Suppressor macrophage (primary cell): ENCODE measurements at places on chromosomes 16 and 17.

DNA sequence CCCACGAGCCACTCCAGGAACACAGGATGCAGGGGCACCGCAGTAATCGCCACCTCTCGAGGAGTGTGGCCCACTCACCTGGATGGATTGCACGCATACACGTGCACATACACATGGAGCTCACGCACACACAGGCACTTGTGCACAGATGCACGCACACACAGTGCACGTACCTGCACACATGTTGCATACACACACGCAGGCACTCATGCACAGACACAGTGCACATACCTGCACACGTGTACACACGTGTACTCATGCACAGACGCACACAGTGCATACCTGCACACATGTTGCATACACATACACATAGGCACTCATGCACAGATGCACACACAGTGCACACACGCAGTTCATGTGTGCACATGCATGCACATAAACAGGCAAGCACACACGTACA is 11.6 kb upstream of the WDR45B start:
- DNase-seq, result no peak

GRCh38 chr16:78553268-78554039 is 454.0 kb downstream of the WWOX start:
- no peak for DNase-seq

DNA sequence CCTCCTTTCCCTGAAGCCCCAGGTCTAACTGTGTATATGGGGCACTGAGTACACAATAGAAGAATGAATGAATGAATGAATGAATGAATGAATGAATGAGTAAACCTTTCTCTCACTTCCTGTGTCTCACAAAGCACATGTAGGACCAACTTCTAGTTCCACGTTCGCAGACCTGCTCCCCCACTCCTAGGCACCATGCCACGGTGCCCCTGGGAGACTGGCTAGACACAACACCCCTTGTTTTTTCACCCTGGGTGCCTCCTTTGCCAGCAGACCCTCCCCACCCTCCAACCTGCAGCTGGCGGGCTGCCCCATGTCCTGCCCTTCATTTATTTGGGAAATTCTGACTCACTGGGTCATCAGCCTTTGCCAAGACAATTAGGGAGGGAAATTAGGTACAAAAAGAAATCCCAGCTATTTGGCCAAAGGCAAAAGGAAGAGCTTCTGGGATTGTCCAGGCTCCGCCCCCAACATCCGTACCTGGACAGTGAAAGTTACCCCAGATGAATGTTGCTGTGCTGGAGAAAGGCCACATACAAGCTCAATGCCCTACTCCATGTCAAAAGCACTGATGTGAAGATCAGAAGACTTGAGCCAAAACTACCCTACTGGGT is 7.7 kb downstream of the CES1 start:
- DNase-seq, result no peak

GRCh38 chr17:73689596-73690275 is 45.5 kb upstream of the SDK2 start:
- DNase-seq, result no peak

- peak; percentile 57 for DNase-seq
These were observed 560 bp downstream of the RAI1 start for GRCh38 chr17:17681744-17682292.

- DNase-seq, result no peak
These were observed 18.5 kb downstream of the C16orf82 start for GRCh38 chr16:27085182-27085581.

GRCh38 chr17:53950858-53951250 is 128.1 kb downstream of the KIF2B start:
- DNase-seq, result no peak

GRCh38 chr16:22239131-22239805 is 33.2 kb downstream of the EEF2K start:
- DNase-seq, result no peak

DNA sequence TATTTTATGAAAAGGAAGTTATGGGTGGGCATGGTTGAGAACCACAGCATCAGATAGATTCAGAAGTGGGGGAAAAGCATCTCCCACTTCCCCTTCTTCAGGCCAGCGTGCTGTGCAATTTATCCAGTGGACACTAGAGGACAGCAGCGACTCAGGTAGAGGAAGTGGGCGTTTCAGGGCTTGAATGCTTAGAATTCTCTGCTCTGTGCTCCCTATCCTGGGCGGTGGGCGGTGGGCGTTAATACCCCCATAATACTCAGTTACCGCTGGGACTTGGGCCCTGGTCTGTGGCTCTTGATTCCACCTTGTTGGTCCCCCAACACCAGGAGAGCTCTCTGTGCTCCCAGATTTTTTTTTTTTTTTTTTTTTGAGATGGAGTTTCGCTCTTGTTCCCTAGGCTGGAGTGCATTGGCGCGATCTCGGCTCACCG is 3.7 kb upstream of the LYZL6 start:
- DNase-seq, result peak; percentile 73

- no peak for DNase-seq
These were observed 69.5 kb downstream of the HIC1 start for GRCh38 chr17:2124391-2124790.

DNA sequence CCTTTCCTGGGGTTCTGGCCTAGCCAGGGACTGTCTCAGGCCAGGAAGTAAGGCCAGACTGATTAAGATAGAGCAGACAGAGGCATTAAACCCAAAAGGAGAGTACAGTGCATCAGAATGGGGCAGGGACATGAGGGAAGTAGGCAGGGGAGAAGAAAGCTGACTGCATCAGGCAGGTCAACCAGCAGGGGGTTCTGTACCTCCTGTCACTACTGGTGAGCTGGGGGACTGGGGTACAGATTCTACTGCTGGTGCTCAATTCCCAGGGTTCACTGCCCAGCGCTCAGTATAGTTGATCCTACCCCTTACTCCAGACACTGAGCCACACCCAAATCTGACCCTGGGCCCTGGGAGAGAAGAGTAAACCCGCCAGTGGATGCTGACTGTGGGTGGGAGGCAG is 12.9 kb upstream of the MTMR4 start:
- peak; percentile 24 for DNase-seq

GRCh38 chr17:67639979-67640378 is 77.8 kb upstream of the NOL11 start:
- no peak for DNase-seq

DNA sequence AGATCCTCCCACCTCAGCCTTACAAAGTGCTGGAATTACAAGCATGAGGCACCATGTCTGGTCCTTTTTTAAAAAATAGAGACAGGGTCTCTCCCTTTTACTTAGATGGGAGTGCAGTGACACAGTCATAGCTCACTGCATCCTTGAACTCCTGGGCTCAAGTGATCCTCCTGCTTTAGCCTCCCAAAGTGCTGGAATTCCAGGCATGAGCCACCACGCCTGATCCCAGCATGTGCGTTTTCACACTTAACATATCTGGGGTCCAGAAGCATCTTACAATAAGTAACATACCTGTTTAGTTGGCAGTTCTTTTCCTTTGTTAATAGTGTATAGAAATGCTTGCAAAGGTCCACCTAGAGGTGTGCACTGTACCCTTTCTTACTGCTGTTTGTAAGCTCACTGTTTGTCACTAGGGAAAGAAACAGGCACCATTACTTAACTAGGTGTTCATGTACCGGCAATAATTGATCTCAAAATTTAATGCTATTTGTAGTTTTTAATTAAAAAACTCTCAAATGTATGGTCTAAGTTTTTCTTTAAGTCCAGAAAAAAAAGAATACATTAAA is 221.7 kb downstream of the RPTOR start:
- DNase-seq, result no peak

DNA sequence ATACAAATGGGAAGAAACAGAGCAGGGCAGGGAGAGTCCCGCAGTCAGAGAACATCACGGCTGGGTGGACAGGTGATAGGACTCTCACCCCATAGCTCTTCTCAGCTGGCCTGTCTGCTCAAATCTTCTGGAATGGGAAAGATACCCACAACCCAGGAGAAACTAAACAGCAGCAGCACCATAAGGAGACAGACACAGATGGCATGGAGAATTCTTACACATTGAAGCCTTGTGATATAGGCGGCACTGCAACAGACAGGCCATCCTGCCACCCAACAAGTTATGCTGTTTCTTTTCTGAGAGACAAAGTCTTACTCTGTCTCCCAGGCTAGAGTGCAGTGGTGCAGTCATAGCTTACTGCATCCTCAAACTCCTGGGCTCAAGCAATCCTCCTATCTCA is 8.6 kb upstream of the ANKRD40CL start:
- DNase-seq, result no peak

GRCh38 chr17:2215616-2216364 is 87.8 kb downstream of the SMG6 start:
- DNase-seq, result peak; percentile 80

- no peak for DNase-seq
These were observed 27.0 kb upstream of the NF1 start for GRCh38 chr17:31067691-31068184.

DNA sequence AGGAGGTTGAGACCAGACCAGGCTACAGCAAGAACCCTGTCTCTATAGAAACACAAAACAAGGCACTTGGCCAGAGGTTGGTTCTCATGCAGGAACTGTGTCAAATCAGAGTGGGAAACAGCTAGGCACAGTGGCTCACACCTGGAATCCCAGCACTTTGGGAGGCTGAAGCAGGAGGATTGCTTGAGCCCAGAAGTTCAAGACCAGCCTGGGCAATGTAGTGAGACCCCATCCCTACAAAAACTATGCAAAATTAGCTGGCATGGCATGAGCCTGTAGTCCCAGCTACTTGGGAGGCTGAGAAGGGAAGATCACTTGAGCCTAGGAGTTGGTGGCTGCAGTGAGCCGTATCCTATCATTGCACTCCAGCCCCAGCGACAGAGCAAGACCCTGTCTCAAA is 1.7 kb downstream of the UNKL start:
- DNase-seq, result no peak

GRCh38 chr17:9973669-9974447 is 68.8 kb upstream of the RCVRN start:
- DNase-seq, result no peak

GRCh38 chr16:46922239-46922638 is 38.1 kb downstream of the GPT2 start:
- no peak for DNase-seq

DNA sequence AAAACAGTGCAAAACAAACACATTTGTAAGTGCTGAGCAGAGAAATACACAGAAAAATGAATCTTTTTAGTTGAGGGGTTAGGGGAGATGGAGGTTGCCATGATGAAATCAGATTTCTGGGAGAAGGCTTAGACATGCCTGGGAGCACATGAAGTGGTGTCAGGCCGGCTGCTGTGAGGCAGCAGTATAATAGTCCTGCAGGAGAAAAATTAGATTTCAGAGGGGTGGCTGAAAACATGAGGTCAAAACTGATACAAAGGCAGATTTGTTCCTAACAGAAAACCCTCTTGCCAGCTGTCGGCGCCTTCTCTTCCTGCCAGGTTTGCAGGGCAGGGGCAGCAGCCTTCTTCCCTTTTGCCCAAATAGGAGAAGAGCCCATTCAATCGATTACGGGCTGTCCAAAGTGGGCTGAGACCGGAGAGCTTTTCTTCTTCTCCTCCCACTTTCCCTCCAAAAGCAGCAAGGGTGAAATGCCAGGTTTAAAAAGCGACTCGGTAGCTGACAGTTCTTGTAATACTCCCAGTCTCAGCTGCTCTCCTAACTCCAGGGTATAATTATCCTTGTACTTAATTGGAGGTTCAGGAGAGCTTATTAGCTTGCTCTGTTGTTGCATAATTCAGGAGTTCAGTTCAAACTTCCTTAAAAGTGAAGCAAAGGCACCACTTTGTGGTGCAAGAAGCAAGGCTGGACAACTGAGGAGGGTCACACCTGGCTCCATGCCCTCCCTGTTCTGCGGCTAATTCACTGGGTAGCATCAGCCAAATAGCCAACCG is 80.0 kb downstream of the PCTP start:
- peak; percentile 5 for DNase-seq

DNA sequence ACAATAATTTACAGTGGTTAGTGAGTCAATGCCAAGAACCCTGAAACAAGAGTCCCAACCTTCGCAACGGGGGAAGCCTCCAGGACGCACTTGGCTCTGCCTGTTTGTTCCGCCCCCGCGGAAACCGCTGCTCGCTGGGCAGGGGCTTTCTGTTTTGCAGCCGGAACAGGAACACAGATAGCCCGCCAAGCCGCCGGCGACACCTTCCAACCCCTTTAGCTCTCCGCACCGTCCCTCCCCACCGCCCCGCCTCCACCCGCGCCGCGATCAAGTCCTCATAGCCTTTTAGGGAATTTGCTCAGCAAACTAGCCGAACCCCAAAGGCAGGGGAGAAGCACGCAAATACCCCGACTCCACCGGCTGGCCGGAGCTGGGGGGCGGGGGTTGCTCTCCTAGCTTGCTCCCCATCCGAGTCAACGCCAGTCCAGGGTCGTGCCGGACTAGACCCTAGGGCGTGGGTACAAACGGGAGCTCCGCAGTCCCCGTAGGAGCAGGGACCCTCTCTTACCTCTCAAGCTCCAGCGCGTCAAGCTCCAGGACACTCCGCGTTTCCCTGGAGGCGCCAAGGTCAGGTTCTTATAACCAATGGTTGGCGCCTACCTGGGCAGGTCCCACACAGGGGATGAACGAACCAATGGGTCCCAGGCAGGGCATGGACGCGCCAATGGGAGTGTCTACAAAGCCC is at the start of gene SLFN13:
Gene SLFN13 (minus strand): TSS at position 553 of the 685 bp plus-strand sequence. CDS start 3,086 bp downstream, outside the sequence.
- DNase-seq, result peak; percentile 92

DNA sequence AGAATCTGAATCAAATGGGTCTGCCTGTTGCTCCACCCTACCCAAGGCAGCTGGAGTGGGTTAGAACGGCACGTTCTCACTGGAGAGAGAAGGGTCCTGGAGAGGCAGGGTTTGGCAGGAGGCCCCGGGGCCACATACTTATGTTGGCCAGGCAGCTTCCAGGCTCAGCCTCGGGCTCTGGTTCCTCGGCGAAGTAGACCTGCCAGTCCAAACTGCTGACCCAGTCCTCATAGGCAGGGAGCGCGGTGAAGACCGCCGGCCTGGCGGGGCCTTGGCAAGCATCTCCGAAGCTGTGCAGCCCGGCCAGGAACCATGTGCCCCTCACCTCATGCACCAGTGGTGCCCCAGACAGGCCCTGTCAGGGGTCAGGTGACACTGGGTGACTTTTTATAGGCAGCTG is 4.8 kb downstream of the PRSS53 start:
- DNase-seq, result no peak

DNA sequence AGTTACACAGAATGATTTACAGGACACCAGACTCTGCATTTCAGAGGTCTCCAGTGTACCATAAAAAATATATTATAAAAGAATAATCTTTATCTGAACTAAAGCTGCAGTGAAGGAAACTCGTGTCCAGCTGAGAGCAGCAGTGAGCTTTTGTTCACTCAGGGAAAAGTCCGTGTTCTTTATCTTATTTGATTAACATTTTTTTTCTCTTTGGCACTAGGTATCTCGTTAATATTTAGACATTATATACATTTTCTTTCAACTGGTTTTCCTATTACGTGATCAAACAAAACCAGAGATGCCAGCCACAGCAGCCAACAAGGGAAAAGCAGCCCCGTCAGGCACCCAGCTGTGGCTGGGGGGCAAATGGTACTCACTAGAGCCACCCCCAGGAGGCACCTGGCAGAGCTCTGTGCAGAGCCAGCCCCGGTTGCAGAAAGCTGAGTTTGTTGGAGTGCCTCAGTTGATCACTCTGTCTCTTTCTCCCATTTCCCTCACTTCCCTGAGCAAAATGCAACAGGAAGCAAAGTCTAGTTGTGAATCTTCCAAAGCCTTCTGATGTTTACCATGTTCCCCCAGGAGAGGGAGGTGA is 1.1 kb upstream of the HS3ST4 start:
- DNase-seq, result no peak

GRCh38 chr17:6070913-6071511 is 833 bp downstream of the WSCD1 start:
- DNase-seq, result no peak

GRCh38 chr16:54126907-54127306 is 159.7 kb downstream of the IRX3 start:
- DNase-seq, result no peak

- DNase-seq, result no peak
These were observed 87.3 kb upstream of the RPL38 start for GRCh38 chr17:74116087-74116717.
